Lung microvascular endothelial cell (primary cell): ENCODE measurements at places on chromosomes 7 and 10. TPM values are rescaled to one million over a fixed set of nuclear protein-coding genes. Genes with fewer than 3 reads are reported as not detected.

GRCh38 chr7:95264363-95264891, 59.9 kb downstream of the PON1 start:
- DNase-seq, result no peak

DNA sequence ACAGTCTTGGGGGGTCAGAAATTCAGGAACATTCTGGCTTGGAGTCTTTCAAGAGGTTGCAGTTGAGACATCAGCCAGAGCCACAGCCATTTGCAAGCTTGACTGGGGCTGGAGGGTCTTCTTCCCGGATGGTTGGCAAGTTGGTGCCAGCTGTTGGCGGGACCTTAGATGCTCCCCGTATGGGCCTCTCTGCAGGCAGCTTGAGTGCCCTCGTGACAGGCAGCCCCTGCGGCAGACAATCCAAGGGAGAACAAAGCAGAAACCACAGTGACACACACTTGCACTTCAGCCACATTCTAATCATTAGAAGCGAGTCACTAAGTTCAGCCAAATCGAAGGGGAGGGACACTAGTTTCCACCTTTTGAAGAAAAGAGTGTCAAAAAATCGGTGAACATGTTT, 59.4 kb upstream of the MXI1 start:
- no peak for DNase-seq

- DNase-seq, result no peak
Observed at GRCh38 chr7:3778345-3778744, 477.3 kb downstream of the SDK1 start.

DNA sequence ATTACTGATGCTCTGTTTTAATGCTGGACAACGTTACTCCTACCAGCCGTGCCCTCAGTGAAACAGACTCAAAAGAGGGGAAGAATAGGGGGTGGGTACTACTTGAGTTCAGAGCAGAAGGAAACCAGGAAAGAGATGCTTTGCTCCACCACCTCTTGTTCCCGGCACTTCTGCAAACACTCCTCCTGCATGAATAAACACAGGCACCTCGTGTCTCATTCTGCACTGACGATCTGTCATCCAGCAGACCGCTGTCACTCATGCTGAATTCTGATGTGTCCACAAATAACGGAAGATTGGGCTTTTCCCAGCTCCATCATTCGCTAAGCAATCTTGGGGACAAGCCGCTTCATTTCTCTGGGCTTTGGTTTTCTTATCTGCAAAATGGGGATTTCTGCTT, 26.7 kb downstream of the YWHAG start:
- no peak for DNase-seq

GRCh38 chr10:10791869-10792268, 225.8 kb upstream of the CELF2 start:
- no peak for DNase-seq

EN2 gene
- total RNA-seq, result not detected in 2 replicates
